GM12864 (cell line): ENCODE measurements at places on chromosomes 16 and 17.

GRCh38 chr17:4119299-4119698 is 23.5 kb downstream of the ZZEF1 start:
- no peak for DNase-seq

DNA sequence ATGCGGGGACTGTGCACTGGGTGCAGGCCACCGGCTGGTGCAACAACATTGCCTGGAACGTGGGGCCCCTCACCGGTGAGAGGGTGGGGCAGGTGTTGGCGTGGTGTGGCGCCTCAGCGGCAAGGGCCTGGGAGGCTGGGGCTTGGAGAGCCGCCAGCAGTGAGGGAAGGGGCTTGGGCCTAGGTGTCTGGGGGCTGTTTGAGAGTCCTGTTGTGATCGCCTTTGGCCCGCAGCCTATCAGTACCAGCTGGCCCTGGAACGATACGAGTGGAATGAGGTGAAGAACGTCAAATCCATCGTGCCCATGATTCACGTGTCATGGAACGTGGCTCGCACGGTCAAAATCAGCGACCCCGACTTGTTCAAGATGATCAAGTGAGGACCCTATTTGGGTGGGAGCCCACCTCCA is 2.6 kb upstream of the TMEM88 start:
- DNase-seq, result no peak

DNA sequence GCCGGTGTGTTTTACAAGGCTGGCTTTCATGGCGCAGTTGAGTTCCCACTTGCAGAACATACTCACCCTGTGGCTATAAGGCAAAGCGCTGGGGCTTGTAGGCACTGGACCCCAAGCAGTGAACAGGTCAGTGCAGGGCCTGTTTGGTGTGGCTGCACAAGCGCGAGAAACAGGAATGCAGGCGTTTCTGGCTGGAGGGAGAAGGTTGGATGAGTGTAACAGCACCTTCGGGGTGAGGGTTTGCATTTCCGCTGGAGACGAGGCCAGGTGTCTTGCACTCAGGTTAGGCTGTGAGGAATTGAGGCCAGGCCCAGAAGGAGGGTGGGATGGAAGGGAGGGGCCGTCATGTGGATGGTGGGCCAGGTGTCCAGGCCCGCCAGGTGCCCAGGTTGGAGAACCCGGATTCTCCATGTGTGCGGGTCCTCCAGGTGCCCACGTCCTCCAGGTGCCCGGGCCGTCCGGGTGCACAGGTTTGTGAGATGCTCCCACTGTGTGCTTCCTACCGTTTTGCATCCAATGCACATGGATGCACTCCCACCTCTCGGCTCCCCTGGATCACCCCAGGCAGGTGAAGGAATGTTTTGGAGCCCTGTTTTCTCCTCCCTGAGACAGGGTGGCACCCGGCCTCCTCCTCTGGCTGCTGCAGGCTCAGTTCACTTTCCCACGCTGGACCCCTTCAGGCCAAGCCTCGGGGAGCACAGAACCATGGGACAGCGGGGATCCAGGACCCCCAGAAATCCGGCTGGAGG is 46.0 kb downstream of the SLC7A5 start:
- DNase-seq, result no peak

GRCh38 chr17:39674702-39675389 is 6.6 kb downstream of the PNMT start:
- no peak for DNase-seq

GRCh38 chr16:78522327-78522726 is 422.9 kb downstream of the WWOX start:
- no peak for DNase-seq

GRCh38 chr16:67995423-67995822 is 3.9 kb downstream of the DPEP2 start:
- DNase-seq, result no peak

DNA sequence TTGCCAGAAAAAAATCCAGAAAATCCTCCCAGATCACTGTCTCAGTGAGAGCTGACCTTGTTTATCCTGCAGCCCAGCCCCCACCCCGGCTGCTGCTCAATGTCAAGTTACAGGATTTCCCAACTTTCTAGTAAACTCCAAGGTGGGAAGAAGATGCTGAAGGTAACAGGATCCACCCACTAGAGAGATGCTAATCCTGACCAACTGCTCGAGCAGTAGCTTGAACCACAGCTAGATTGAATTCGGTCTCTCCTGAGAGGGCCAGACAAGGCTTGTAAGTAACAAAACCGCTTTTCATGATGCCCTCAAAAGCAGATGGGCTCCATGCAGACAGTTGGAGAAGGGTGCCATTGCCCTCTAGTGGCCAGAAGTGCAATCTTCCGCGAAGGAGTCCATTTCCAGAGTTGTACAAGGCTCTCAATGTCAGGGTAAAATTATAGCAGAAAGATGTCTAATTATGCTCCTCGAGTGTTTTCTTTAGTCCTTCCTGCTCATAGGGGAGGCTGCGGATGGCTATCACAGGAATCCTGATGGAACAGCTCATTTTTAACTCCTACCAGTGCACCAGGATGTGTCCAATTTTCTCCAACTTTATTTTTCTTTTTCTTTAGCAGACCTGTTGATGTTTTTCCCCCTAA is 3.9 kb downstream of the CDH11 start:
- DNase-seq, result peak; percentile 1

DNA sequence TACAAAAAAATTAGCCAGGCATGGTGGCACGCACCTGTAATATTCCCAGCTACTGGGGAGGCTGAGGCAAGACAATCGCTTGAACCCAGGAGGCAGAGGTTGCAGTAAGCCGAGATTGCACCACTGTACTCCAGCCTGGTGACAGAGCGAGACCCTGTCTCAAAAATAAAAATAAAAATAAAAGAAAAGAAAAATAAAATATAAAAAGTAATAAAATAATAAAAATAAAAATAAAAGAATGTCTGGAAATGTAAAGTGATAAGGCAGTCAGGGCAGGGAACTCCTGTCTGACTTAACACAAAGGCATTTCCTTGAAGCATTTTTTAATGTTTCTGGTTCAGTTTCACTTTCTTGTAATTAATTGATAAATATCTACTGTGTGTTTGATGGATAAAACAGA is 34.7 kb upstream of the DNAJA2 start:
- no peak for DNase-seq

GRCh38 chr16:6891496-6891895 is 441.1 kb upstream of the RBFOX1 start:
- no peak for DNase-seq

DNA sequence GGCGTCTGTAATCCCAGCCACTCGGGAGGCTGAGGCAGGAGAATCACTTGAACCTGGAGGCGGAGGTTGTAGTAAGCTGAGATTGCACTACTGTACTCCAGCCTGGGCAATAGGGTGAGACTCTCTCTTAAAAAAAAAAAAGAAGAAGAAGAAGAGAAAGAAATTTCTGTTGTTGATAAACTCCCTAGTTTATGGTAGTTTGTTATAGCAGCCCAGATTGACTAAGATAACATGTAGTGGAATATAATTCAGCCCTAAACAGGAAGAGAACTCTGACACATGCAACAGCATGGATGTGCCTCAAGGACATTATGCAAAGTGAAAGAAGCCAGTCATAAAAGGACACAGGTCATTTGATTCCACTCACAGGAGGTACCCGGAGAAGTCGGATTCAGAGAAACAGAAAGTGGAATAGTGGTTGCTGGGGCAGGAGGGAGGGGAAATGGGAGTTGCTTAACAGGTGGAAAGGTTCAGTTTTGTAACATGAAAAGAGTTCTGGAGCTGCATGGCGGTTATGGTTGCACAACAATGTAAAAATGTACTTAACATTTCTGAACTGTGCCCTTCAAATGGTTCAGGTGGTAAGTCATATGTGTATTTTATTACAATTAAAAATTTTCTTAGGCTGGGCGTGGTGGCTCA is 26.0 kb upstream of the PRM1 start:
- DNase-seq, result no peak

DNA sequence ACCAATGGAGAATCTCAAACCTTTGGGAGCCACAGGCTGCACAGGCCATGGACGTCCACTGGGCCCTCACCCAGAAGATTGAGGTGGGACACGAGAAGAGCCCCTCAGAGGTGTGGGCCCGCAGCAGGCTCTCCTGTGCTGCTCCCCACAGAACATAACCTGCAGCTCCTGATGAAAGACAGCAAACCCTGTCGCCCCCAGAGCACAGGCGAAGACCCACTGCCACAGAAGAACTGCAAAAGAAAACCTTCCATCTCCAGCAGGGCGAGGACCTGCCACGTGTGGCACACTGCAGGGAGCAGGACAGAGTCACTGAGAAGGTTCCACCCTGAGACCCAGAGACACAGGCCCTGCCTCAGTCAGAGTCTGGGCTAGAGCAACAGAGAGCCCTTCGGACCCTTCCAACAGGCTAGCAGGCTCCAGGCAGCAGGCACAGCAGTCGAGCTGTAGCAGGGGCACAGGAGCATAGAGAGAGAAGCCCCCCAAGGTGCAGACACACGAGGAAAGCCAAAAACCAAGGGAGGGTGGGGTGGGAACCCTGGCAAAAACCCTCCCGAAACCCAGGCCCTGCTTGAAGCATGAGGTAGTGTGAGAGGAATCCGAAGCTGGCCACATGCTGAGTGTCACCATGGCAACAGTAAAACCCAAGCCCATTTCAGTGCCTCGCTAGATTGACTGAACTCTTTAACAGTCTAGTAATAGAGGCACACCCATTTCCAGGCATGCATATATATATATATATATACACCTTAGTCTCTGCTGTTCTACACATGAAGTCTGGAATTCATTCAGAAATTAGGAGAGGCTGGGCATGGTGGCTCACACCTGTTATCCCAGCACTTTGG is 60.0 kb upstream of the CHMP6 start:
- no peak for DNase-seq

GRCh38 chr16:30669026-30669902 is 11.0 kb downstream of the FBRS start:
- DNase-seq, result no peak

GRCh38 chr17:63932721-63933120 is 590 bp upstream of the CD79B start:
- no peak for DNase-seq
